ENCODE measurements at places on chromosomes 3 and 15. TPM values are rescaled to one million over a fixed set of nuclear protein-coding genes. Genes with fewer than 3 reads are reported as not detected.

Gene SAMD7
- not detected for total RNA-seq

Gene KNG1
- total RNA-seq = not detected

DNA sequence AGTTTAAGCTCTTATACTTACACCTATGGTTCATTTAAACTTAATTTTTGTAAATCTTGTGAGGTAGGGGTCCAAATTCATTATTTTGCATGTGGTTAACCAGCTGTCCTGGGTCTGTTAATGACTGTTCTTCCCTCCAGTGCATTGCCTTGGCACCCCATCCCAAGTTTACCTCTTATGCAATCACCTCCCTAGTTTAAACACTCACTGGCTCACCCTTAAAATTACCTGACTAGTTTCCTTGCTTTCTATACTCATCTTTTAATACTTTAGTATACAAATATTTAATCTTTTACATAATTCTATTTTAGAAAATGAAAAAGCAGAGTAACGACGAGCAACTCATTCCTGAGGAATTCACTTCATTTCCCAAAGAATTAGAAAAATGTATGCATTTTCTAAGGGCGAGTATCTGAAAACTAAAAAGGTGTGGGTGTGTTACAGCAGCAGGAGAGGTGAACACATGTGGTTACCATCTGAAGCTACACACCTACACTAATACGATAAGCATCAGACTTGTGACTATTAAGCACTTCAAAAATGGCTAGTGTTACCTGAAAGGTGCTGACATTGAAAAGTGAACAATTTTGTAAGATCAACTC is 33.7 kb downstream of the TJP1 start:
- no peak for DNase-seq

DNA sequence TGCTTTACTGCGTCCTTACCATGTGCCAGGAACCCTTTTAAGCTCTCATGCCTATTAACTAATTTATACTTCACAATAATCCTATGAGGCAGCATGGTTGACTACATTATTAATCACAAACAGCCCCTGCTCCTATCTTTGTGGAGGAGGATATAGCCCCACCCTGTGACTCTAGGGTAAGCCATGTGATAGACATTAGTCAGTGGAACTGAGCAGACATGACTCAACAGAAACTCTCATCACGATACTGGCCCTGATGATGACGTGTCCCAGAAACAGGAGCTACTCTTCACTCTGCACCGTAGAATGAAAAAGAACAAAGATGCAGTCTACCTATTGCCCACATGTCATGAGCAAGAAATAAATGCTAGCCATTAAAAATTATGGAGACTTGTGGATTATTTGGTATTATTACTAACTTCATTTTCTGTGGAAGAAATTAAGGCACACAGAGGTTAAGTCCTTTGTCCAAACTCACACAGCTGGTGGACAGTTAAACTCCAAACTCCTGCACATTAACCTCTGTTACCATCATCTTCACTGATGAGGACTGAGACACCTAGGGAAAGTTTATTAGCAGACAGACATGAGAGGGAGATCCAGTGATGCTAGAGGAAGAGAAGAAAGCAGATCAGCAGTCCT is 51.2 kb downstream of the CFAP20DC start:
- DNase-seq = no peak

- DNase-seq = no peak
These were observed 20.0 kb downstream of the ATRIP start for GRCh38 chr3:48466386-48467109.

DNA sequence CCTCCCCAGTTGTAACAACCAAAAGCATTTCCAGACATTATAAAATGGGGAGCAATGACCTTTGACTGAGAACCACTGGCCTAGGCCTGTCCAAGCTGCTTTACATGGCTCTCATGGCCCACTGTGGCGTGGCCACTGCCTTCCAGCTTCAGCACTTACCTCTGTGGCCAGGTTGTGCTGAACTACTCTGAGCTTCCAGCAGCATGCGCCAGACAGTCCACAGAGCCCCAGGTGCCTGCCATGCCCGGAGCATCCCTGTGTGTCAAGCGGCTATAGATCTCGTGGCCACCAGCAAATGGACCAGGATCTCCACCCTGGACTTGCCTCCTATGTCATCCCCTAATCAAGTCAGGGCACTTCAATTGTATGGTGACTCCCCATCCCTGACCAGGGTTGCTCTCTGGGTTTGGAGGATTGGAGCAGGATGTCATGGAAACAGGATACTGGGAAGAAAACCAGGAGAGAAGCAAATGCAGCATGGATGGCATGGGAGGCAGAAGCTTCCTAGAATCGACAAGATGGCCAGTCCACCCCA is 199.7 kb downstream of the UACA start:
- DNase-seq = no peak

Gene MRPL3
- 50.7 TPM for total RNA-seq

Data from esophagus muscularis mucosa (tissue), 4 donors.